GM12878 (cell line): ENCODE measurements at places on chromosomes 1 and 21. TPM values are rescaled to one million over a fixed set of nuclear protein-coding genes. Genes with fewer than 3 reads are reported as not detected.

DNA sequence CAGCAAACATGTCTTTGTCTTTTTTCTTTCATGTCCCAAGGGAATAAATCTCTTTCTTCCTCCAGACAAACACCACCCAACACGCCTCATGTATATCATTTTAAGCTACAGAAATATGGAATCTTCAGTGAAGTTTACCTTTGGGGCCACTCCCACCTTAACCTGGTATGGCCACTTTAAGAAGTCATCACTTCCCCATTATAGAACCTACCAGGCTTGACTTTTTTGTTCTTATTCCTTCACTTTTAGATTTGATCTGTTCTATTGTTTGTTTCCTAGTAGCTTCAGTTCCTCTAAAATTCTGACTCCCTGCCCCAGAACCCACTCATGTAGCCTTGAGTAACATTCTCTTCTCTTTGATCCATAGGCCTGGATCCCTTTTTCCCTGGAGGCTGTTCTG lies 226.3 kb downstream of the HLX start:
- no peak for DNase-seq

- no peak for DNase-seq
Measured at GRCh38 chr1:117632269-117633067, 26.6 kb downstream of the TENT5C start.

Gene REN
- not detected in 2 replicates for polyA plus RNA-seq

DNA sequence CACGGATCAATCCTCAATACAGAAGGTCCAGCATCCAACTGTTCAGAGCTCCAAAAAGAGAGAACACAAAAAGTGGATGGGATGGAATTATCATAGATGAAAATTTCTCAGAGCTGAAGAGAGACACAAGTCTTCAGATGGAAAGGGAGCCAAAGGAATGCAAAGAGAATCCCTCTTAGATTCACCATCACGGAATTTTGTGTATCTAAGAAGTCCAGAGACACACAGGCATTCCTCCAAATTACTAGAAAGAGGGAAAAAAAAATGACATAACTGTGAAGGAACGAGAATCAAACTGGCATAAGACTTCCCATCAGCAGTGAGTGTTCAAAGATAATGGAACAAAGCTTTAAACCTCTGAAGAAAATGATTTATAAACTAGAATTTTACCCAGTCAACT lies 101.2 kb downstream of the ZSCAN20 start:
- DNase-seq: no peak

Gene DUSP10
- polyA plus RNA-seq: 27.7 and 27.8 TPM in 2 replicates

- no peak for DNase-seq
Measured at GRCh38 chr1:145714524-145715111, 4.7 kb upstream of the CD160 start.

Gene KLHDC7A
- not detected in 2 replicates for polyA plus RNA-seq

- no peak for DNase-seq
Measured at GRCh38 chr1:112710159-112710558, 3.2 kb upstream of the RHOC start.

DNA sequence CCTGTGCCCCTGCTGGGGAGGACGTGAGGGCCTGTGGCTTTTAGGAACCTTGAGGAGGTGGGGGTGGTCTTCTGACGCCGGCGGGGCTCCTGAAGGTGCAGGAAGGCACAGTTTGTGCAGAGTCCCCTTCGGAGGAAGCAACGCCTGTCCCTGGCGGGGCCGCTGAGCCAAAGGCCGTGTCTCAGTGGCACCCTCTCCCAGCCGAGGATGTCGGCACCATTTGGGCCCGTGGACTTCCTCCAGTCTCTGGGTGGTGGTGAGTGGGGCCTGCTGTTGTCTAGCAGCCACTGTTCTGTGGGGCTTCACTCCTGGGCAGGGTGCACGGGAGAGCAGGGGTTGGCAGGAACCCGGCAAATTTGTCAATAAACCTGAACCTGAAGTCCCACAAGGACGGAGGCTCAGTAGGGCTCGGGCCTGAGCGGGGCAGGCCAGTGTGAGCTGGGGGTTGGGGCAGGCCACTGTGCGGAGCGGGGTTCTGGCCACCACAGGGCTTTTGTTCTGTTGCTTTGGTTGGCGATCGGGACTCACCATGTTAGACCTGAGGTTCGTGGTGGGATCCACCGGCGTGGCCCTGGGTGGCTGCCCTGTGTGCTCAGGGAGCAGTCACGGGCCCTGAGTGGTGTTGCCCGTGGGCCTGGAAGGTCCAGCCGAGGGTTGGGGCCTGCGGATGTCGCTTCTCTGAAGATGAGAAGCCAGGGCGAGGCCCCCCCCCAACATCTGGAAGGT lies 64.8 kb downstream of the SKI start:
- no peak for DNase-seq
